Fibroblast of villous mesenchyme (primary cell): ENCODE measurements at places on chromosomes 5 and 9.
A peak's percentile ranks its signal among the peaks of the same experiment; 100 is the strongest.

GRCh38 chr9:131405858-131406537, 12.1 kb downstream of the PRRC2B start:
- DNase-seq = no peak

GRCh38 chr5:164319161-164319560, 813.7 kb downstream of the MAT2B start:
- no peak for DNase-seq

GRCh38 chr5:56257010-56257409, 23.9 kb upstream of the ANKRD55 start:
- DNase-seq = no peak

GRCh38 chr5:27466959-27467358, 428.6 kb upstream of the CDH9 start:
- no peak for DNase-seq

- no peak for DNase-seq
These were observed 84.4 kb downstream of the INSYN2B start for GRCh38 chr5:169895926-169896325.

- DNase-seq = no peak
These were observed 13.0 kb upstream of the ABLIM3 start for GRCh38 chr5:149128023-149128875.

- peak; percentile 40 for DNase-seq
These were observed 77.2 kb upstream of the NEK6 start for GRCh38 chr9:124180557-124180956.

DNA sequence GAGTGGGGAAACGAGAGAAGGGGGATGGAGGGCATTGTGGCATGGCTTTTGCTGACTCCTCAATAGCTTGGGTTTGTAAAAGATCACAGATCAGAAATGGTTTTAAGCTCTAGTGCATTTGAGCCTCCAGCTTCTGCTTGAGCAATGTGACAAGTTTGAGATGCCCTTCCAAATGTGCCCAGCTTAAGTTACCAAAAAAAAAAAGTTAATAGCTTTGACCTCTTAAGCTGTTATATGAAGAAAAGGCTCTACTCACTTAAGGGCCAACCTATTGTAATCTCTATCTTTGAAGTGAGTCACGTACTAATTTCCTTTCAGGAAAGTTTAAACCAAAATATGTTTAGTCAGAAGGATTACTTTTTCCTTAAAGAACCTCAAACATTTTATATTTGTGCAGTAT, 428.8 kb upstream of the ACTBL2 start:
- DNase-seq = no peak

DNA sequence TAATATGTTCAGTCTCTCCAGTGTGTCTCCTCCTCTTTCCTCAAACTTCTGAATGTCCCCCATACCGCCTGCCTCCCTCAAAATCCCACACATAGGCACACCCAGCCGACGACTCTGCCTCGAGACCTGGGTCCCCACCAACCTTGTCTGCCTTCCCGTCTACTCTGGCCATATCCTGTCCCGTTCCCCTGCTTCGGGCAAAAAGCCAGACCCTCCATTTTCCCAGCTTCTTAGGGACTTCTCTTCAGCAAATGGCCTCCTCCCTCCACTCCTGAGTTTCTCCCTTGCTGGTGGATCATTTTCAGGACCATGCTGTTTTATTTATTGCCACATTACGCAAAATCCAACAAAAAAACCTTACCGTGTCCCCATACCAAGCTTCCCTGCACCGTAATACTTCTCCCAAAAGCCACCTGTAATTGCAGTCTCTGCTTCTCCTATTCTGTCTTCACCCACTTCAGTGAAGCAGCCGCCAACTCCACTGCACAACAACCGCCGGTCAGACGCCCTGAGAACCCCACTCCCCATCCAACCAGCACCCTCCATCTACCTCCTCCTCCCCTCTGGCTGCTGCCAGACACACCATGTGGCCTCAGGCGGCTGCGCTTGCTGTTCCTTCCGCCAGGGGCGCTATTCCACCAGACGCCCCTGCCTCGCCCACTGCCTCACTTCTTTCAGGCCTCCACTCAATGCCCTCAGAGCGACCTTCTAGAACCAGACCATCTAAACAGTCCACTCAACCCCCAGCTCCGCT, 117.0 kb downstream of the TRPM6 start:
- DNase-seq = peak; percentile 11

GRCh38 chr9:127095411-127095810, 27.0 kb downstream of the ANGPTL2 start:
- DNase-seq = no peak

DNA sequence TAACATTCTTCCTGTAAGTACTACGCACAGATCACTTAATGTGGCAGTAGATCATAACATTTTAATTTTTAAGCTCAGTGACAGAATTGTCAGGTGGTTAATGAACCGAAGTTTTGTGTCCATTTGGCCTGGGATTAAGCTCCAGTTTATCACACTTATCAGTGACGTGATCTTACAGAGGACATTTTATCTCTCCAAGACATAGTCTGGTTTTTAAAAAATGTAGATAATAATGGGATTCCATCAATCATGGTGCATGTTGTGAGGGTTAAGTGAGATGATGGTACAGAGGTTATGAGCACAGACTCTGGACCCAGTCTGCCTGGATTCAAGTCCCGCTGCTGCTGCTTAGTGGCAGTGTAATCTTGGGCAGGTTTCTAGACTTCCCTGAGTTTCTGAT, 66.0 kb upstream of the ZFAND5 start:
- peak; percentile 12 for DNase-seq

DNA sequence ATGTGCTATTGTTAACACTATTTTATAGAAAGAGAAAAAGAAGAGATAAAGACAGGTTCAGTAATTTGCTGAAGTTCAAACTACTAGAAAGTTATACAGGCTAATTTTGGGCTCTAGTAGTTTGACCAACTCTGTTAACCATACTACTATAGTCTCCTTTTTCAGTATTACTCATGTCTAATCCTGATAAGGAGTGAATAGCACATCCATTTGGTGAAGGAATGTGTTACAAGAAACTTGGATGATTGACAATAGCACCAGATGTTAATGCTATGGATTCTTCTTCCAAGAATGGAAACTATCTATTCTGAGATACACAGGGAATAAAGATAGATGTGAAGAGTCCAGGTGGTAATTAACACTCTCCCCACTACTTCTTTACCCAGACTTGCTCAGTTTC, 677.3 kb downstream of the PRELID2 start:
- no peak for DNase-seq

GRCh38 chr9:90142580-90142979, 500.0 kb downstream of the DIRAS2 start:
- DNase-seq = peak; percentile 49

- DNase-seq = no peak
These were observed 124.5 kb downstream of the CAAP1 start for GRCh38 chr9:26768145-26768544.

GRCh38 chr9:16540743-16541613, 329.5 kb downstream of the BNC2 start:
- no peak for DNase-seq

DNA sequence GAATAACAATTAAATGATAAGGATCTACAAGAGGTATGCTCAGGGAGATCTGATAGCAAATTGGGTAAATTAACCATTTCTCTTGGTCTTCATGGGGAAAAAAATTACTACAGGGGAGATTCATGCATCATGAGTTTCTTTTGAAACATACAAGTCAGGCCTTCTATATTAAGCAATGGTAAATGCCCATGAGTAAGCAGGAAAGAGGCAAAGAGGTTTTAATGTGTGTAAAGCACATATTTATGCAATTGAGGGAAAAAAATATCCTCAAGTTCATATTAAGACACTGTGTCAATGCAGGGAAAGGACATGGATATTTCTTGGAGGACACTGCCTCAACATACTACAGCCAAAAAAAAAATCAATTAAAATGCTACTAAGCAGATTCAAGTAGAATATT, 73.4 kb upstream of the NR4A3 start:
- no peak for DNase-seq

- no peak for DNase-seq
These were observed 720 bp downstream of the NUDT12 start for GRCh38 chr5:103561685-103562452.

GRCh38 chr5:159211729-159212174, 2.4 kb upstream of the RNF145 start:
- no peak for DNase-seq

DNA sequence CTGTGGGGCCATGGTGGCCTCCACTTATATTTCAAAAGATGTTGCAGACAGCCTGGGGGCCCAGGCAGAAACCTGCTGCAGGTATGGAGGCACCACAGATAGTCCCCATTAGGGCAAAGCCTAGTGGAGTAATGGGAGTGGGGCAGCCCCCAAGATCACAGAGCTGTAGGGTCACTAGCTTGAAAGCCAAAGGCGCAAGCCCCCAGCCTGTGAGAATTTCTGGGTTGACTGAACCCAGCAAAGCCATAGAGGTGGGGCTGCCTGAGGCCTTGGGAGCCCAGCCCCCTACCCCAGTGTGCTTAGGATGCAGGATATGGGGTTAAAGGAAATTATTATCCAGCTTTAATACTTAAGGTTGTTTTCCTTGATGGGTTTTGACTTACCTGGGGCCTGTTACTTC, 165.3 kb upstream of the FBN2 start:
- DNase-seq = no peak

DNA sequence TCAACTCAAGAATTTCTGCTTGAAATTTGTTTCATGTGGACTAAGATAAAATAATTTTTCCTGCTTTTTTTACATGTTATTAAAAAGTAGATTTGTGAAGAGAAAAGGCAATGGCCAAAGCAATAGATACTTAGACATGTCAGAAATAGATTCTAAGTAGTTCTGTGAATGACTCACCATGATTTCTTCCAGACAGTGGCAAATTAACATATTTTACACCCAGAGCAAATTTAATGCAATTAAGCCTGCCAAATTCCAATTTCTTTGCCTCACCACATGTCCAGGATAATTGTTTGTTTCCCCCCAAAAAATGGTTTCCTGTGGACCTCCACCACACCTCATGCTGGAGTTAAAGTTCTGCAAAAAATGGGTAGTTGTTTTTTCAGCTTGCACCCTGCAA, 651.4 kb downstream of the CETN3 start:
- DNase-seq = no peak

DNA sequence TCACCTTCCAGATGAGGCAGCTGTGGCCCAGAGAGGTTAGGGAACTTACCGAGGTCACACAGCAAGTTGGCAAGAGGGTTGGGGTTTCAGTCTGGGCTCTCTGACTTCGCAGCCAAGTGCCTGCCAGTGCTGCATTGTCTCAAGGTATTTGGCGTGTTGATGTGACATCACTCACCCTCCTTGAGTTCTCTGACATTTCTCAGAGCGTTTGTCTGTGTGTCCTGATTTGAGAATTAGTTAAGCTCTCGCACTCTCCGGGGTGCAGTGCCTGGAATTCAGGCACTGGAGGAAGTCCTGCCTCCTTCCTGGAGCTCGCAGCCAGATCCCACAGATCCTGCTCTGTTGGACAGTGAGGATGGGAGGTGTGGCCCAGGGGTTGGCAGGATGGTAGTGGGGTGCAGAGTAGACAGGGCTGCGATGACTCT, 25.7 kb downstream of the WWC1 start:
- DNase-seq = no peak

- DNase-seq = no peak
These were observed 4.9 kb upstream of the RARS1 start for GRCh38 chr5:168481330-168481788.

DNA sequence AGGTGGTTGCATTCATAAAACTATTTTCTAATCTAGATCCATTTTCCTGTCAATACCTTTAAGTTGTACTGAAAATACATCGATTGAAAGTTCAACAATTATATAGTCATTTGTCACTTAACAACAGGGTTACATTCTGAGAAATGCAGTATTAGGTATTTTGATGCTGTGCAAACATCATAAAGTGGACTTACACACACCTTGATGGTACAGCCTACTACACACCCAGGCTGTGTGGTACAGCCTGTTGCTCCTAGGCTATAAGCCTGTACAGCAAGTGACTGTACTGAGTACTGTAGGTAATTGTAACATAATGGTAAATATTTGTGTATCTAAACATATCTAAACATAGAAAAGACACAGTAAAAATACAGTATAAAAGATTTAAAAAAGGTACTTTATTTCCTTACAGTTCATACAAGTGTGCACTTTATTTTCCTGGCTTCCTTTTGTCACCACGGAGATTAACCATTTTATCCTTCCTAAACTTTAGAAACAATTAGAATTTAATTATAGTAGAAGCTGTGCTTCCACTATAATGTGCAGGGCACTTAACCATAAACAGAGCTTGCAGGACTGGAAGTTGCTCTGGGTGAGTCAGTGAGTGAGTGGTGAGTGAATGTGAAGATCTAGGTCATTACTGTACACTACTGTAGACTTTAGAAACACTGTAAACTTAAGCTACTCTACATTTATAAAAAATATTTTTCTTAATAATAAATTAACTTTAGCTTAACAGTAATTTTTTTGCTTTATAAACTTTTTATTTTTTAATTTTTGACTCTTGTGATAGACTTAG, 42.9 kb upstream of the MEF2C start:
- DNase-seq = no peak

DNA sequence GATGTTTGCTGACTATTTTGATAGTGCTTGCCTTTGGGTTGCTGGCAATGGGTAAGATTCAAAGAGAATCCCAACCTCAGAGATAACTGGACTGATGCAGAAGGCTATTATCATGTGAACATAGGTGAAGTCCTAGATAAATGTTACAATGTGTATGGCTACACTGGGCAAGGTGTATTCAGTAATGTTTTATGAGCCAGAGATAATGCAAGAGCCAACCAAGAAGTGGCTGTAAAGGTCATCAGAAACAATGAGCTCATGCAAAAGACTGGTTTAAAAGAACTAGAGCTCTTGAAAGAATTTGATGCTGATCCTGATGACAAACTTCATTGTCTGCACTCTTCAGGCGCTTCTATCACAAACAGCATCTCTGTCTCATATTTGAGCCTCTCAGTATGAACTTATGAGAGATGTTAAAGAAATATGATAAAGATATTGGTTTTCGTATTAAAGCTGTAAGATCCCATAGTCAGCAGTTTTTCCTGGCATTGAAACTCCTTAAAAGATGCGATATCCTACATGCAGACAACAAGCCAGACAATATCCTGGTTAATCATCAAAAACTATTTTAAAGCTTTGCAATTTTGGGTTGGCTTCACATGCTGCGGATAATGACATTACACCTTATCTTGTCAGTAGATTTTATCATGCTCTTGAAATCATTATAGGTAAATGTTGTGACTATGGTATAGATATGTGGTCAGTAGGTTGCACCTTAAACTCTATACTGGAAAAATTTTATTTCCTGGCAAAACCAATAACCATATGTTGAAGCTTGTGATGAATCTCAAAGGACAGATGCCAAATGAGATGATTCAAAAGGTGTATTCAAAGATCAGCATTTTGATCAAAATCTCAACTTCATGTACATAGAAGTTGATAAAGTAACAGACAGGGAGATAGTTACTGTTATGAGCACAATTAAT, 41.9 kb upstream of the TNFSF15 start:
- no peak for DNase-seq

GRCh38 chr9:124342776-124343485, 72.3 kb downstream of the PSMB7 start:
- DNase-seq = peak; percentile 86

- DNase-seq = peak; percentile 89
These were observed 11.0 kb upstream of the TRAF1 start for GRCh38 chr9:120937596-120937995.
